Spleen (tissue), 13 donors: ENCODE measurements at places on chromosomes 3 and 15.

DNA sequence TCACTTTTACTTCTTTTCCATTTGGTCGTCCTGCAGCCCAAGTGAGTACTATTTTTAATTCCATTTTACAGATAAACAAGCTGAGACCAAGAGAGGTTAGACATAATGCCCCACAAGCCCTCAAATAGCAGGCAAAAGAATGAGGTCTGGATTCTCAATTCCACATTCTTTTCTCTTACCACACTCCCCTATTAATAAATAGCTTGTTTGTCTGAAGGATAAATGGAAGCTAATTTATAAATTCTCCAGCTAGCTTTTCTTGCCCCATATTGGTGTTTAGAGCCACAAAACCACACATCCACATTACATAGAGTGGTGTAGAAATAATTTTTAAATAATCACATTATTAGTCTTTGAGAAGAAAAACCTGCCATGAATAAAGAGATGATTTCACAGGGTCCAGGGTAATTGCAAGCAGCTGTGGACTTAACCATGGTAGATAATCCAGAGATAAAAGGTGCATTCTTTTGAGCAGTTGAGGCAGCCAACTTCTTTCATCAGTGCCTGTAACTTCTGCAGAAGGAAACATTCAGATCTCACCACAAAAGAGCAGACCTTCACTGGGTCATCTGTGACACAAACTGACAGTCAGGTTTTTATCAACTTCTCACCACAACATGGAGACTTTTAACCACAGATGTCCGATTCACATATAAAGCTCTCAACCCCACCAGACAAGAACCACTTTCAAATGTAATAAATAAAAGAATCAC lies 313.4 kb upstream of the STT3B start:
- H3K4me3 ChIP-seq = no peak overlapping the region
- H3K27ac ChIP-seq = no peak overlapping the region
- no peak for DNase-seq
- peaks cover 26% of the 10 kb centered on the region for H3K4me1 ChIP-seq
- H3K27me3 ChIP-seq = no peaks in the 10 kb centered on the region

DNA sequence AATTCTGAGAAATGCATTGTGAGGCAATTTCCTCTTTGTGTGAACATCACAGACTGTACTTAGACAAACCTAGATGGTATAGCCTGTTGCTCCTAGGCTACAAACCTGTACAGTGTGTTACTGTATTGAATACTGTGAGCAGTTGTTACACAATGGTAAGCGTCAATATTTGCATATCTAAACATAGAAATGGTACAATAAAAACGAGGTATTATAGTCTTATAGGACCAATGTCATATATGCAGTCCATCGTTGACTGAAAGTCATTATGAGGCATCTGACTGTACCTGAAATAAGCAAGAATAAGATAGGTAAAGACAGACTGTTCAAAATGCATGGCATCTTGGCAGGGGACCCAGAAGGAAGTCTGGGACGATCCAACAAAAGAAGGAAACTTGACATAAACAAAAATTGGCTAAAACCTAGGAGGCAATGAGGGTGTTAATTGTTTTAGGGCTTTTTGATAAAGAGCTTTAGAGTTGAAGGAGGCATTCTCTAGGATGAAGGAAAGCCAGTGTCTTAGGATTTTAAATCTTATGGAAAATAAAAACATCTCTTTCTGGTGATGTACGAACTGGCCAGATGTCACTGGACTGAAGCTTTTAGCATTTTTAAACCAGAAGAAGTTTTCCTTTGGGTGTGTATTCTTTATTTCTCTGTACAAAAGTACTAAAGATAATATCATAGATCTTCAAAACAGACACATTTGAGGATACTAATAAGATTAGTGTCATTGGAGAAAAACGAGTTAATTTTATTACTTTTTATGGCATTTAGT lies 9.2 kb upstream of the SPRED1 start:
- no peak overlapping the region for H3K27ac ChIP-seq
- no peak for DNase-seq
- H3K36me3 ChIP-seq = no peaks in the 10 kb centered on the region
- H3K4me3 ChIP-seq = no peak overlapping the region
- H3K27me3 ChIP-seq = no peaks in the 10 kb centered on the region

- H3K27ac ChIP-seq = no peak overlapping the region
- H3K4me1 ChIP-seq = no peaks in the 10 kb centered on the region
- no peaks in the 10 kb centered on the region for H3K36me3 ChIP-seq
- no peak overlapping the region for H3K4me3 ChIP-seq
- no peak for DNase-seq
These were observed 474.5 kb downstream of the RBMS3 start for GRCh38 chr3:29755416-29755815.

DNA sequence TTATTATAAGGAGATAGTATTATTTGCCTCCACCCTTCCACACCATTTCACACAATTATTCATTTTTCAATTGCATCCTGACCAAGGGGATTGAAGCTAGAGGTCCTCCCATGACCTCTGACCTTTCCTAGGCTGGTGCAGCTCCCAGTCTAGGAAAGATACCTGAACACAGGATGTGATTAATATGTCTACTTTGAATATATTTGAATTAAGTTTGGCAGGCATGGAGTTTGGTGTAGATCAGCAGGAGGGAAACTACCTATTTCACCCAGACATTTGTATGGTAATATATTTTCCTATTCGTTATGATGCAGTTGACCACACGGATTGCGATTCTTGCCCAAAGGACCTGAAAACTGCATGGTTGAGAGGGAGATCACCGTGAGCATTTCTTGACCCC lies 596.3 kb downstream of the AGBL1 start:
- no peaks in the 10 kb centered on the region for H3K36me3 ChIP-seq
- no peak for DNase-seq
- H3K4me1 ChIP-seq = no peaks in the 10 kb centered on the region

DNA sequence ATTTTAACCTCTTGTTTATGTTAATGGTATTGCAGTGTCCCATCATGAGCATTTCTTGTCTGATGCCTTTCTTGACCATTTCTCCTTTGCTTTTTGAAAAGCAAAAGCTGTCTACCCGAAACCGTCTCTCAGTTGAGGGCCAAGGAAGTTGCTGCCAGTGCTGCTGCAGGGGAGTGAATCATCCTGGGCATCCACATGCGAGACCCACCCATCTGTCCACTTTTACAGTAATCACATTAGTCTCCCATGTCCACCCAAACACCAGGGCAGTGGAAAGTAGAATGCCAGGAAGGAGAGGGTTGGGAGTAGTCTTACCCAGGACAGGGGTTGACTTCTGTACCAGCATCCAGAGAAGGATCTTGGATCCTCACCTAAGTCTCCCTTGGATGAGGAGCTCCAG lies 48.6 kb upstream of the TEX264 start:
- H3K27ac ChIP-seq = no peak overlapping the region
- DNase-seq = no peak
- no peaks in the 10 kb centered on the region for H3K4me1 ChIP-seq
- no peak overlapping the region for H3K4me3 ChIP-seq
- peaks cover 5% of the 10 kb centered on the region for H3K36me3 ChIP-seq

DNA sequence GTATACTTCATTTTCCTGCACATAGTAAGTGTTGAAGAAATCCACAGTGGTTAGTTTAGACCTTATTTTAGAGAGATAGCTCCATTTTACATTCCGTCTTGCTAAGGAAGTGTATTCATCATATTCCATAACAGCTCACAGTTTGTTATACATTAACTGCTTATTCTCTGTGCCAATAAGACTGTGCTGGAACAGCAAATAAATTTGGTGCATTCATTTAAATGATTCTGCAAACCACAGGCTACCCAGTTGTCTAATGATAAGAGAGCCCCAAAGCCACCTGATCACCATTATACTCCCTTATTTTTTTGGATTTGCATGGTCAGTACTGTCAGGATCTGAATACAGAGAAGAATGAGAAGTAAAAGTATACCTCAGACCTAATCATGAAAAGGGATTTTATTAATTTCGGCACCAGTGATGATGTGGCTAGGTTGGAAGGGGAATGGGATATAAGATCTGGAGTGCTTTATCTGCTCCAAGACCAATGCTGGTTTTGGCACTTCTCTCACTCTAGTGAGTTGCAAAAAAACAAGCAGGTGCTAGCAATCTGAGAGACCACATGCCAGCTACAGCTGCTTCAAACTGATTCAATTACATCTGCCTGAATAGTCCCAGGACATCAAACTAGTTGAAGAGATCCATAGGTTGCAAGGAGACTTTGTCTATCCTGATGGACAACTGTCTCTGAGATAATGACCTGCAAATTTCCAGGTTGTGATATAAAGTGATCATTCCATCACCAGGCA lies 254.8 kb downstream of the ZBTB20 start:
- H3K4me3 ChIP-seq = no peak overlapping the region
- H3K27ac ChIP-seq = no peak overlapping the region

GRCh38 chr3:193943851-193944517 lies 192.0 kb upstream of the HES1 start:
- H3K4me1 ChIP-seq = no peaks in the 10 kb centered on the region
- DNase-seq = no peak
- no peak overlapping the region for H3K4me3 ChIP-seq
- H3K36me3 ChIP-seq = no peaks in the 10 kb centered on the region
- H3K27me3 ChIP-seq = no peaks in the 10 kb centered on the region
- no peak overlapping the region for H3K27ac ChIP-seq

- H3K4me1 ChIP-seq = peaks cover 29% of the 10 kb centered on the region
- no peaks in the 10 kb centered on the region for H3K36me3 ChIP-seq
- no peak overlapping the region for H3K27ac ChIP-seq
- no peaks in the 10 kb centered on the region for H3K27me3 ChIP-seq
- H3K4me3 ChIP-seq = no peak overlapping the region
These were observed 26.9 kb downstream of the STIMATE start for GRCh38 chr3:52870471-52870870.

DNA sequence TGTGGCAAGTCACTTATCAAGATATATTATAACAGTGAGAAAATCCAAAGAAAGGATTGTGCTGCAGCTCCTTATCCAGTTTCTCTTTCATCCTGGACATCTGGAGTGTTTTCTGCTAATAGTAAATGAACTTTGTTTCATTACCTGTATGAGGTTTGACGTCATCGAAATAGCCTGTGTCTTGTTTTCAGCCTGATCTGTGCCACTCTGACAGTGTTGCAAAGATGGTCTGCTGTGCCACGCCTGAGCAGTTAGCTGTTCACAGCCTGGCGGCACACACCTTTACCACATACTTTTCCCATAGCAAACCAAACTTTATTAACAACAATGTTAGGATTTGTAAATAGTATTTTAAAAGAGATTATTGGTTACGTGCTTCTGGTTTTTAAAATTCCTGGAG lies 34.0 kb downstream of the YEATS2 start:
- no peak overlapping the region for H3K4me3 ChIP-seq
- peaks cover 18% of the 10 kb centered on the region for H3K36me3 ChIP-seq
- H3K4me1 ChIP-seq = no peaks in the 10 kb centered on the region
- DNase-seq = no peak

GRCh38 chr3:170734043-170734734 lies 135.8 kb downstream of the RPL22L1 start:
- no peak overlapping the region for H3K4me3 ChIP-seq
- H3K4me1 ChIP-seq = no peaks in the 10 kb centered on the region
- DNase-seq = no peak
- no peaks in the 10 kb centered on the region for H3K27me3 ChIP-seq
- no peak overlapping the region for H3K27ac ChIP-seq

GRCh38 chr15:31125061-31125460 lies 23.5 kb upstream of the TRPM1 start:
- no peak overlapping the region for H3K27ac ChIP-seq
- H3K4me3 ChIP-seq = no peak overlapping the region
- DNase-seq = no peak
- no peaks in the 10 kb centered on the region for H3K27me3 ChIP-seq
